ENCODE measurements at places on chromosomes 1 and 21.

DNA sequence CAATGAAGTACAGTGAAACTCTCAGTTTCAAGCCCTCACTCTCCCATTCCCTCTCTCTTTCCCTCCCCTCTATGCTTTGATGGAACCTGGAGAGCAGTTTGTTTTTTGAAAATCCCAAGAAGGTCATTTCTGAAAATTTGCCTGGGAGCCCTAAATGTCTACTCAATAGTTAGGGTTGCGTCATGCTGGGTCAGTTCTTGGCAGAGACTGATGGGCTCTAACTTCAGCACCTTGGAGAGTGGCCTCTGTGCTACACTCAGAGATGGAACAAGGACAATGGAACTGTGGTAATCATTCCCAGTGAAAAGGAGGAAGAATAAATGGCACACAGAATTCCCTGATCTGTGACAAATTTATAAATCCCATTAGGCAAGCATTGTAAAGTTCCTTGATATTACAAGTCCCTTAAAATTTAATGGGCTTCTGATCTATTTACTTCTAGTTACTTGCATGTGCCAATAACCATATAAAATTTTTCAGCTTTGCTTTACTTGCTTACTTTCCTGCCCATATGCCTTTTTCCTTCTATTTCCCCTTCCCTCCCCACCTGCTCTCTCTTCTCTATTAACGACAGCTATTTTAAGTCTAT lies 182.9 kb upstream of the KCND3 start:
- no peak for DNase-seq

GRCh38 chr1:177920091-177920490 lies 49.8 kb downstream of the SEC16B start:
- DNase-seq: no peak

DNA sequence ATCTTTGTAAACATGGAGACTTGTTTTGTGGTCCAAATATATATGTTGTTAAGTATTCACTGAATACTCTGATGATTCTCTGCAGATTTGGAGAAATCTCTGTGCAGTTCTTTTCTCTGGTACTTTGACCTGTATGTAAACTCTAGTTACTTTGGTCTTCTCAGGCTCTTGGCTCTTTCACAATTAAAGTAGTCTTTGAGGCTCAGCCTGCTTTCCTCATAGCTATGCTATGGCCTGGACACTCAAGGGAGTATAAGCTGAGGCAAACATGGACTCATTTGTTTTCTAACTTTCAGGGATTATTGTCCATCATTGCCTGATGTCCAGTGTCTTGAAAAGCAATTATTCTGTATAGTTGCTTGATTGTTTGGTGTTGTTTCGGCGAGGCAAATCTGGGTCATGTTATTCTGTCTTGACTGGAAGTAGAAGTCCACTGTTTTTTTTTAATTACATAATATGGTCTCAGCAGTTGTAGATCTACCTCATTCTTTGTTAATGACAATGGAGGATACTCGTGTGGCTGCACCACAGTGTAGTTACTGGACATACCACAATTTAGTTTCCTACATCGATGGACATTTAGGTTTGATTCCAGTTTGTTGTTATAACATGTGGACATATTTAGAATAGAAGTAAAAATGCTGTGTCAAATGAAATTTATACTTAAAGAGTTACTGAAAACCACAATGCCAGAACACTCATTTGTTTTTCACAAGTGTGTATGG lies 9.2 kb downstream of the PTBP2 start:
- DNase-seq: no peak

GRCh38 chr1:88783145-88783544 lies 99.1 kb downstream of the PKN2 start:
- DNase-seq: no peak

DNA sequence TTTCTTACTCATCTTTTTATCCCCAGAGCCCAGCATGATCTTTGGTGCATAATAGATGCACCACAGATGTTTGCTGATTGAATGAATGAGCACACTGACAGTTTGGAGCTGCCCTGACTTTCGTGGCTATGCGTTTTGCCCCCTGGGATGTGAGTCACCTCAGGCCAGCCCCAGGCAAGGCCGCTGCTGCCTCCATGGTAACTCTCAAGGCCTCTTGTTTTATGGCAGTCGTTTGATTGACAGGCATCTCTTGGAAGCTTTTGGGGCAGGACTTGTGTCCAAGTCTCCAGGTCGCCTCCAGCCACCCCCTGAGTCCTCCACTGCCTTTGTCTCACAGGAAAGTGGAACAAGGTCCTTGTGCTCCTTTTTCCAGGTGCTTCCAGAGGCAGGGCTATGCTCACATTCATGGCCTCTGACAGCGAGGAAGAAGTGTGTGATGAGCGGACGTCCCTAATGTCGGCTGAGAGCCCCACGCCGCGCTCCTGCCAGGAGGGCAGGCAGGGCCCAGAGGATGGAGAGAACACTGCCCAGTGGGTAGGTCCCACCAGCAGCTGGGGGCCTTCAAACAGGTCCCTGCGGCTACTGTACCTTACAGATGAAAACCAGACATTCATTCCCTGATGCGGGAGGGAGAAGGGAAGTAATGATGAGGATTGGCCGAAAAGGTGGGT lies 11.2 kb downstream of the PSEN2 start:
- DNase-seq: no peak

DNA sequence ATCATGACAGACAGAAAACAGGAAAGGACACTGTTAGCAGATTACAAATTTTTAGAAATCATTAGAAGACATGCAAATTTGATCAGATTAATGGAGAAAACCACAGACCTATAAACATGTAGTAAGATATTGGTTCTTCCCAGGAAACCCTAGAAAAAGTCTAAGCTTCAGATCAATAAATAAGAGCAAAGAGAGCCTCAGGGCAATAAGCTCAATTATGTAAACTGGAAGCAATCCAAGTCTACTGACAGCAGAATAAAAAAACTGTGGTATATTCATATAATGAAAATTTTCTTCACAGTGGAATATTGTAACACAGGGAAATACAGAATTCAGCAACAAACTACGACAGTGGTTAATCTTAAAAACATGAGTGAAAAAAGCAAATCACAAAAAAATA lies 36.3 kb downstream of the NRDC start:
- DNase-seq: no peak

GRCh38 chr1:9020305-9020704 lies 5.9 kb downstream of the SLC2A7 start:
- no peak for DNase-seq

GRCh38 chr1:182051938-182052337 lies 9.6 kb downstream of the ZNF648 start:
- DNase-seq: no peak

DNA sequence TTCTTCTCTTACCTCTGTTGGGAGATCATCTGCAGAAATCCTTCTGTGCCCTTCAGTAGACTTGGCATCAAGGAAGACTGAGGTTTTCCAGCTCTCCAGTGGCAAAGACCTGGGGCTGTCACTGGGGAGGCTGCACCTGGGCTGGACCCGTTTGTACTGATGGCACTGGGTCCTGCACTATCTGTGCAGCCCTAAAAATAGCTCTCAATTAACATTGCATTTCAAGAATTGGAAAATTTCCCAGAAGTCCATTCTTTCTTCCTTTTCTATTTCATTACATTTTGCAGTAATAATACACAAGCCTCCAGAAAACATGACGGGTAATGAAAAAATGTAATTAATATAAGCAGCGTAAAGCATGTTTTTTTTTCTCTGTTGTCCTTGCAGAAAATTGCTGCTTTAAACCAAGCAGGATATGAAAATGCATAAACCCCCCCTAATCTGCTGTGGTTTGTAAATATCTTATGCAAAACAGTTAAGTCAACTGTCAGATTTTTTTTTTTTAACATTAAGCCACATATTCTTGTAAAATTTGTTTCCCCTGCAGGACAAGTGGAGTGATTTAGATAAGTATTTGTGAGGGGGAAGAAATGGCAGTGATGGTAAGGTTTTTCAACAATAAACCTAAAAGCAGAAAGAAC lies 64.9 kb downstream of the LMO4 start:
- DNase-seq: no peak
